ENCODE measurements at places on chromosomes 4 and X.

GRCh38 chr4:126395664-126396063, 1080.9 kb downstream of the FAT4 start:
- no peak for DNase-seq

- no peak for DNase-seq
Measured at GRCh38 chrX:29299684-29300083, 712.4 kb downstream of the IL1RAPL1 start.

GRCh38 chr4:159160242-159160641, 57.4 kb downstream of the RAPGEF2 start:
- no peak for DNase-seq

- no peak for DNase-seq
Measured at GRCh38 chr4:20074450-20074849, 177.3 kb upstream of the SLIT2 start.

DNA sequence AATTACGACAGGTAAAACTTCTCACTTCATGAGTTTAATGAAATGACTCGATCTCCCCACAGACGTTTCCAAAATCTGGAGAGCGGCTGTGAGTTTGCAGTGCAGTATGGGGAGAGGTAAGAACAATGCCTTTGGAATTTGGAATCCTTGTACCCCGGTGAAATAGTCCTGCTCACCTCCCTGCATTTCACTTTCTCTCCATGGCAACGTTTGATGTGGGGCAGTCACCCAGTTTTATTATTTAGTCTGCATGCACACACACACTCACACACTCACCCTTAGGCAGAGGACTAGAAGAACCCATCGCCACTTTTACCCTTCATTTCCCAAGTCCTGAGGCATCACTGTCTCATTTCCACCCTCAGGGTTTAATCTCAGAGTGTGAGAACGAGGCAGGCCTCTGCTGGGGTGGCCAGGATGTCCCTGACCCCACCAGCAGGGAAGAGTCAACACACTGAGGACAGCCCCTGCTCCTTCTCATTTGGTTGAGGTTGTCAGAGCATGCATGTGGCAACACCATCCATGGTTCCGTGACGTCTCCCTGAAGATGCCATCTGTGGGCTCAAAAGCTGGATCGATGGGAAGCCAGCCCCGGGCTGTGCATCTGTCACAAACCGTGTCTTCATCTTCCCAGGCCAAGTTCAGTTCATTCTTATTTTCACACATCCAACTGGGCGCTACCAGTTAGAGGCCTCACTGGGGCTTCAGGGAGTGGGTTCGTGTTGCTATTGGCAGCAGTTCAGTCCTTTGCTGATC, 119.8 kb upstream of the TRIM2 start:
- DNase-seq = no peak

DNA sequence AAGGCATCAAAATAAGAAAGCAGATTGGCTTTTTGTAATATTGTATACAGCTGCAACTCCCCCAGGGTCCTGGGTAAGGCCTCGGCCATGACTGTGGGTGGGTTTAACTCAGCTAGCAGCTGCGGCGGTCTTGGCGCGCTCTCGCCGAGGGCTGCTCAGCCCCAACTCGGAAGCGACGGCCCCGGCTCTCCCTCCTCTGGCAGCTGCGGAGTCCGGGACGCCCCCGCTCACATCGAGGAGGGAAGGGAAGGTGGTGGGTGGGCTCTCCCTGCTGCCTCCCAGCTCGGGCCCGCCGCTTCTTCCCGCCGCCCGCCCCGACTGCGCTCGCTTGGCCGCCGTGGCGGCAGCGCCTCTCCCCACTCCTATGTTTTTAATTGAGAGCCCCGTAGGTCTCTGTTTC, 51.2 kb downstream of the GPR50 start:
- no peak for DNase-seq

GRCh38 chr4:136865526-136865925, 666.8 kb downstream of the PCDH18 start:
- no peak for DNase-seq

DNA sequence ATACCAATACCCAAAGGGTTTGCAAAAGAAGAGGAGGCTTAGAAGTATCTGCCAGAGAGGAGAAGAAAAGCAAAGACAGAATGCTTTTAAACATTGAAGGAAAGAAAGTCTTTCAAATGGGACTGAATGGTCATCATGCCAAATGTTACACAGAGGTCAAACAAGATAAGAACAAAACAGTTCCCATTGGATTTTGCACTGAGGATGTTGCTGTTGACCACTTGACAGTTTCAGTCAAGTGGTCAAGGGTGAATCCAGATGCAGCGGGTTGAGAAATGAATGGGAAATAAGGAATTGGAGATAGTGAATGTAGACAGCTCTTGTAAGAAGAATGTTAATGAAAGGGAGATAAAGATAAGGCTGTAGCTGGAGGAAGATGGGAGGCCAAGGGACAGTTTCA, 64.8 kb upstream of the FGG start:
- DNase-seq = no peak

GRCh38 chr4:123170843-123171242, 225.8 kb upstream of the SPRY1 start:
- DNase-seq = no peak

DNA sequence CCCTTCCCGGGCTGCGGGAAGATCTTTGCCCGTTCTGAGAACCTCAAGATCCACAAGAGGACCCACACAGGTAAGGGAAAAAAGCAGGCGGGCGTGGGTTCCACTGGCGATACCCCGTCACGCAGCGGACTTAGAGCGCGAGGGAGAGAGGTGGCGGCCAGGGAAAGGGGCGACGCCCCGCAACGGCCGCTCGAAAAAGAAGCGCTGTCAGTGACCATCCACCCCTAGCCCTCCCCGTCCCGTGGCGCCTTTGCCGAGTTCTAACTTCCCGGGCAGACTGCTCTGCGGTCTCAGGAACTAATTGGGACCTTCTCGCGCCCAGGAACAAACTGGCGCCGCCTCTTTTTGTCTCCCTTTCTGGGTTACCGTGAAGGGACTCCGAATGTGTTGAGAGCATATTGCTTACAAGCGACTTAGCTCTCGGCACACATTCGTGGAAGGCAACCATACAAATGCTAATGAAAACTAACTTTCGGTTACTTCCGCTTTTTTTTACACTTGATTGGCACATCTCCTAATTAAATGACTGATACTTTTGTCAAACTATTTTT, 1.8 kb downstream of the ZIC3 start:
- no peak for DNase-seq

GRCh38 chr4:113684534-113685091, 76.9 kb downstream of the CAMK2D start:
- DNase-seq = no peak

GRCh38 chr4:47485768-47486167, 693 bp downstream of the ATP10D start:
- no peak for DNase-seq

DNA sequence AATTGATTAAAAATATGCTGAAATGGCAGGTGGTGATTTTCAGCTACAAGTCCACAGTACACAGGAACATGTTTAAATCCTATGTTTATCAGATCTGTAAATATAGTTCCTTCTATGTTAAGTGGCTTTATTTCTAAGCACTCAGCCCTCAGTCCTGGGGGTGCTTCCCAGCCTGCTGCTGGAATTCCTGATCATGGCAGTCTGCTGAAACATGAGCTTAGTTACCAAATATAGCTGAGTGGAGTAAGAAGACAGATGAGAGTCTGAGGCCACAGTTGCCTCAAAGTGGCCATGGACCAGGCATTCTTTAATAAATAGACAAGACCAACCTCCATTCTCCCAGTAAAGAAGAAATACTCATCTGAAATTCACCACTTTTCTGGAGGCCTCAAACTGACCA, 17.1 kb upstream of the DDX60 start:
- DNase-seq = no peak

DNA sequence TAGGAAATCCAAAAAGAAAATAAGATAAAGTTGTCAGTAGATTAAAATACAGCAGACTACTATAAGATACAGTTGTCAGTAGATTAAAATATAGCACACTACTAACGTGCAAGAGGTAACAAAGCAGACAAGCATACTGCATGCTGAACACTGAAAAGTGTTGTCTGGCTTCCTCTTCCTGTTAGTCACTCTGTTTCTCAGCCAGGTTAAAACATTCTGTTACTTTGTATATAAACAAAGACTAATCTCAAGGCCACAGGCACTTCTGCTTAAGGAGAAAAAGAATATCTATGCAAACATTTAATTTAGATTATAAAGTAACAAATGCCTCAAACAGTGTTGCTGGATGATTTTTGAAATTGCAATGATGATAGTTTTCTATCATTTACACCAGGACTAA, 41.0 kb upstream of the SCD5 start:
- no peak for DNase-seq

- no peak for DNase-seq
Measured at GRCh38 chr4:179662522-179662921, 2220.3 kb upstream of the AGA start.

DNA sequence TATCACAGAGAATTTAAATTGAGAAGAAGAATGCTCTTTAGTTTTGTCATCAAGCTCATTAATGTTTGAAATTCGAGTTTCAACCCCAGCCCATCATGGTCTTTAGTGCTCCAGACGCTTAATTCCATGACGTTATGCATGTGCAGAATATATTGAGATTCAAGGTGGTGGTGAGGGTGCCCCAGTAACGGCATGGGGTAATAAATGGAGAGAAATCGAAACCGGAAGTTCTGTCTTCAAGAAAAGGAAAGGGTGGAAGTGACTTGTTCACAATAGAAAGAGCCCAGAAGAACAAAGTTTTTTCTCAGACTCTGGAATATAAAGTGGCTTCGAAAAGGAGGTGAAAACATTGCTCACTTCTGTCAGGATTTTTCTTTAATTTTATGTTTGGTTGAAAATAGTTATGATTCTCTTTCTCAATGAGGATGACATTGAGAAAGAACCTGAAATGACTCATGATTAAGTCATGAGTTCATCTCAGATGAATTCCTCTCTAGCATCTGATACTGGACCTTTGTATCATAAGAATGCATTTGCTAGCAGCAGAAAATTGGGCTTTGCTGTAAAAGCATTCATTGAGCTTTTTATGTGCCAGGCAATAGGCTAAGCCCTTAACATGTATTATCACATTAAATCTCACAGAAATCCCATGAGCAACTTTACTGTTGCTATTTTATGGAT, 779 bp upstream of the DDX60L start:
- DNase-seq = no peak

GRCh38 chrX:270848-271367, 10.3 kb upstream of the PLCXD1 start:
- DNase-seq = no peak

DNA sequence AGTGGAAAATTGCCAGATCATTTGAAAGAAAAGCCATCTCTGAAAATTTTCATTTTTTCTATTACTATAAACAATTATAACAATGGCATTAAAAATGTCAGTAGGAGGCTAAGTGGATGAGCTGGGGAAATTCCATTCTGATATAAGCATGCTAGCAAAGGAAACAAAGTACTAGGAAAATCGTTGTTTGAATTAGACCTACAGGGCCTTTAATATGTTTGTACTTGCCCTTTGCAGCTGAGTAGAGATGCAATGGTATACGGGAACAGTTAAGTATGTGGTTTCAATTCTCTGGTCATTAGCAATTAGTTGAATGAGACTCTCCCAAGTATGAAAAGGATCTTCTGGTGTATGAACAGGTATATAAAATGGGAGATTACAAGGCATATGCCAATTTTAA, 452.2 kb downstream of the PCDH11X start:
- no peak for DNase-seq

DNA sequence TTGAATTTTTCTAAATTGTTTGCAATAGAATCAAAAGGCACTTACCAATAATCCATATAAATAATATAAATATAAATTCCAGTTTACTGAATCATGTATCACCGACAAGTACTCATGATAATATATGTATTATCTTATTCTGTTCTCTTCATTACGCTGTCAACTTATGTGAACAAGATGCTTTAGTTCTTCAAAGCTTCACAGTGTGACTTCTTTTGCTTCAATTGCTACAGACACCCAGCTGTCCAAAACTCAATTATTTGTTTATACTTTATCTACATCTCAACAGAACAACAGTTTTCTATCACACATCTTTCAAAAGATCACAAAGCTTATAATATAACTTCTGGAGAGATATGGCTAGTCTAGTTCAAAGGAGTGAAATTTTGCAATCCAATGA, 1499.9 kb upstream of the PCDH10 start:
- no peak for DNase-seq

DNA sequence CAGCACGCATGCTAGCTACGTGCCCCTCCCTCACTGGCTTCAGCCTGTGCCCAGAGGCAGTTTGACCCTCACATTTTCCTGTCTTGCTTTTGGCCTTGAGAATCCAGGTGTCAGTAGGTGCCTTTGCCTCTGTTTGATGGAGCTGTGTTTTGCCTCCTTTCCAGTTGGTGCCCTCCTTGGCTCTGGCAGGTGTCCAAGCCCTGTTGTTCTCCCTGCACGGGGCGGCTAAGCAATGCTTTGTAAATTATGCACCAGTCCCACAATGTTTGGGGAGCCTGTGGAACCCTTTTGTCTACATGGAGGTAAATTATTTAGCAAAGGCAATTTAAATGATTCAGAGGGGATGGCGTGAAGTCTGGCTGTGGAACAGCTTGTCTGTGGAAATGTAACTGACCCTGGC, 202.9 kb upstream of the BOD1L1 start:
- DNase-seq = no peak

DNA sequence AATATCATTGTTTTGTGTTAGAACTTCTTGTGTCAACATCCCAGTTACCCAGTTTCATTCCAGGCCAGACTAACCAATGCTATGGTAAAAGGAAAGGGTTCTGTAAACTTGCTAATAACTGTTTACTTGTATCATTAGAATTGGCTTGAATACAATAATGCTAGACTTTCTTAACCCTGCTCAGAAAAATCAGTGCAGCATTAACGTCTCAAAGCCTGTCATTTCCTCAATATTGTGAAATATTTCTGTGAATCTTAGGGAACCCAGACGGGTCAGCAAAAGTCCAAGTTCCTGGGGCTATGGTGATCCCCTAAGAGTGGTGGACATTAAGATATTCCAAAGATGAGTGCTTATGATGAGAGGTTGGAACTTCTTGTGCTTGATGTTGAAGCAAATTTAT, 541.2 kb upstream of the MAGEB18 start:
- DNase-seq = no peak

DNA sequence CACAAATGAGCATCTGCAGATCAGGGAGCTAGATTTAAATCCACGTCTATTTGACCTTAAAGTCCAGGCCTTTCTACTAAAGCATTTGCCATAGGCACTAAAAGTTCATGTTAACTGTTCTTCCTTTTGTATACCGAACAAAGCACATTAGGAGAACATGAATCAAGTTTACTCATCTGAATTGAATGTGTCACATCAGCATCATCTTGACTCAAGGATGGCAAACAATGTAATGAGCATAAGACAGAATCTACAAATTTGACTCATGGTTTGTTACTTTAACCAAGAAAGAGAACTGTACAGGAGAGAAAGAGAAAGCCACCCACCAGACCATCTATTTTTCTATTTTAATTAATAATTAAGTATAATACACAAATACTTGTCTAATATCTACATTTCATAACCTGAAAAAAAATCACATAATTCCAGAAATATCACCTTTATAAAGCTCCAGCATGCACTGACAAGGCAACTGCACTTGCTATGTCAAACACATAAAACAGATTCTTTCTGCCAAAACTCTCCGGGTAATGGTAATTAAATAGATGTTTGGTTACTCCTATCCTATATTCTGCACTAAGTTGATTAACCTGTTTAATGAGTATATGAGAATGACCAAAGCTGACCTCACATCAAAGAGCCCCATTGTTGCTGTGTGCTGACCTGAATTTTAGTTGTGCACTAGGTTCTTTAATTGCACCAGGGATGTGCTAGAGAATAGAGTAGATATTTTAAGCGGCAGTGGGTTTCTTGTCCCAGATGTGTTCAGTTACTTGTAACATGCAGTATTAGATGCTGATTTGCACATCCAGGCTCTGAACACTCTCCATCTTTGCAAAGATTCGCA, 42.5 kb upstream of the LEF1 start:
- DNase-seq = no peak

GRCh38 chr4:134906404-134907023, 704.9 kb upstream of the PABPC4L start:
- no peak for DNase-seq
